ENCODE measurements at places on chromosomes 7 and 10.

GRCh38 chr7:10950494-10950893, 23.2 kb upstream of the PHF14 start:
- no peak for DNase-seq
- no peaks in the 10 kb centered on the region for H3K36me3 ChIP-seq
- no peak overlapping the region for H3K4me3 ChIP-seq
- H3K4me1 ChIP-seq = no peaks in the 10 kb centered on the region

DNA sequence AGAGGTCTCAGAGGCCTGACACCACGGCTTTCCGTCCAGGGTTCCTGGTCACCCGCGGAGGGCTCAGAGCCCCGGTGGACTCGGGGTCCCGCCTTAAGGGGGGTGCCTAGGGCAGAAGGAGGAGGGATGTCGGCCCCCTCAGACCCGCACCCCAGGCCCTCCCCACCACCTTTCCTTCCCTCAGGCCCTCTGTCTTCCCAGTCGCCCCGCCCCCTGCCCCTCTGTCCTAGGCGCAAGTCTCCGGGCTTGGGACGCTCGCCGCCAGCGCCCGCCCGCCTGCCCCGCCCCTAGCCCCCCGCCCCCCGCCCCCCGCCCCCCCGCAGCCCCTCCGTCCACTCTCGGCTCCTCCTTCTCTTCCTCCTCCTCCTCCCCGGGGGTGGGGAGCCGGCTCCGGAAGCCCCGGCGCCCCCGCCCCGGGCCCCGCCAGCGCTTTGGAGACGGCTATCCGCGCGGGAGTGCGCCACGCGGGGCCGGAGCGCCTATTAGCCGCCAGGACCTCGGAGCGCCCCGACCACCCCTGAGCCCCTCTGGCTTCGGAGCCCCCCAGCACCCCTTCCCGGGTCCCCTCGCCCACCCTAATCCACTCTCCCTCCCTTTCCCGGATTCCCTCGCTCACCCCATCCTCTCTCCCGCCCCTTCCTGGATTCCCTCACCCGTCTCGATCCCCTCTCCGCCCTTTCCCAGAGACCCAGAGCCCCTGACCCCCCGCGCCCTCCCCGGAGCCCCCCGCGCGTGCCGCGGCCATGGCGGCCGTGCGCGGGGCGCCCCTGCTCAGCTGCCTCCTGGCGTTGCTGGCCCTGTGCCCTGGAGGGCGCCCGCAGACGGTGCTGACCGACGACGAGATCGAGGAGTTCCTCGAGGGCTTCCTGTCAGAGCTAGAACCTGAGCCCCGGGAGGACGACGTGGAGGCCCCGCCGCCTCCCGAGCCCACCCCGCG, at the start of gene AEBP1:
AEBP1 (plus strand) TSS at position 423 of the 937 bp plus-strand sequence; CDS start at position 744, 321 bp downstream.
- no peaks in the 10 kb centered on the region for H3K36me3 ChIP-seq
- no peaks in the 10 kb centered on the region for H3K4me1 ChIP-seq
- H3K4me3 ChIP-seq = peak within 1 kb of the TSS; percentile 80
- H3K27me3 ChIP-seq = no peaks in the 10 kb centered on the region

DNA sequence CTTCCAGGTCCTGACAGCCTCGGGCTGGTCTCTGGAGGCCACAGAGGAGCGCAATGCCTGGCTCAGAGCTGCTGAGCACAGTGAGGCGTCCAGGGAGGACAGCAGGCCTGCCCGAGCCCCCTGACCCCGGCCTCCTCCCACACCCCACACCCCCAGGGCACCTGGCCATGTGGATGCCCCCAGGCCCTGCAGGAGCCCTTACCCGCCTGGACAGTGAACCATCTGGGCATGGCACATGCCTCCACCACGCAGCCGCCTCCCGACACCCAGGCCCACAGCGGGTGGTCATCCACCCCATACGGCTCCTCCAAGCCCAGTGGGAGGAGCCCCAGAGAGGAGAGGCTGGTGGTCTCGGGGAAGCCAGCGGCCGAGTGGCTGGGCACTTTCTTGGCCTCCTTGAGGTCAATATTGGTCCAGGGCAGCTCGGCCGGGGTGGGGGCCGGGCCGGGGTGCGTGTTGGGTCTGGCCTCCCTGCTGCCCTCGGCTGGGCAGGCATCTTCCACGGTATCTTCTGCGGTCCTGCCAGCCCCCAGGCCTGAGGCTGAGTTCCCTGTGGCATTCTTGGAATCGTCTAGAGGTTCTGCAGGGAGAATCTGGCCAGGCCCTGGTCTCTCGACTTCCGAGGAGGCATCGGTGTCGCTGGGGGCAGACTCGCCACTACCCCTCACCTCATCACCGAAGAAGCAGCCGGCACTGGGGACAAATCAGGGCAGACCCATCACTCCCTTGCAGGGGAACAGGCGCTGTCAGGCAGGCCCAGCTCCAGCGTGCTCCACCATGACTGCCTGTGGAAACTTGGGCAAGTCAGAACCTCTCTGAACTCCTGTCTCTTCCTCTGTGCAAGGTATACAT, 18.6 kb downstream of the TECPR1 start:
- H3K27me3 ChIP-seq = no peaks in the 10 kb centered on the region
- no peak for DNase-seq
- H3K4me1 ChIP-seq = no peaks in the 10 kb centered on the region
- no peaks in the 10 kb centered on the region for H3K36me3 ChIP-seq
- no peak overlapping the region for H3K4me3 ChIP-seq

- DNase-seq = no peak
- no peak overlapping the region for H3K4me3 ChIP-seq
- no peaks in the 10 kb centered on the region for H3K27me3 ChIP-seq
- H3K36me3 ChIP-seq = peaks cover 6% of the 10 kb centered on the region
These were observed 53.3 kb downstream of the AKAP9 start for GRCh38 chr7:91993976-91994375.

- no peaks in the 10 kb centered on the region for H3K4me1 ChIP-seq
- no peak overlapping the region for H3K4me3 ChIP-seq
- H3K27ac ChIP-seq = no peak overlapping the region
- no peaks in the 10 kb centered on the region for H3K36me3 ChIP-seq
- H3K27me3 ChIP-seq = no peaks in the 10 kb centered on the region
These were observed 9.1 kb downstream of the TRPV6 start for GRCh38 chr7:142876236-142876960.

DNA sequence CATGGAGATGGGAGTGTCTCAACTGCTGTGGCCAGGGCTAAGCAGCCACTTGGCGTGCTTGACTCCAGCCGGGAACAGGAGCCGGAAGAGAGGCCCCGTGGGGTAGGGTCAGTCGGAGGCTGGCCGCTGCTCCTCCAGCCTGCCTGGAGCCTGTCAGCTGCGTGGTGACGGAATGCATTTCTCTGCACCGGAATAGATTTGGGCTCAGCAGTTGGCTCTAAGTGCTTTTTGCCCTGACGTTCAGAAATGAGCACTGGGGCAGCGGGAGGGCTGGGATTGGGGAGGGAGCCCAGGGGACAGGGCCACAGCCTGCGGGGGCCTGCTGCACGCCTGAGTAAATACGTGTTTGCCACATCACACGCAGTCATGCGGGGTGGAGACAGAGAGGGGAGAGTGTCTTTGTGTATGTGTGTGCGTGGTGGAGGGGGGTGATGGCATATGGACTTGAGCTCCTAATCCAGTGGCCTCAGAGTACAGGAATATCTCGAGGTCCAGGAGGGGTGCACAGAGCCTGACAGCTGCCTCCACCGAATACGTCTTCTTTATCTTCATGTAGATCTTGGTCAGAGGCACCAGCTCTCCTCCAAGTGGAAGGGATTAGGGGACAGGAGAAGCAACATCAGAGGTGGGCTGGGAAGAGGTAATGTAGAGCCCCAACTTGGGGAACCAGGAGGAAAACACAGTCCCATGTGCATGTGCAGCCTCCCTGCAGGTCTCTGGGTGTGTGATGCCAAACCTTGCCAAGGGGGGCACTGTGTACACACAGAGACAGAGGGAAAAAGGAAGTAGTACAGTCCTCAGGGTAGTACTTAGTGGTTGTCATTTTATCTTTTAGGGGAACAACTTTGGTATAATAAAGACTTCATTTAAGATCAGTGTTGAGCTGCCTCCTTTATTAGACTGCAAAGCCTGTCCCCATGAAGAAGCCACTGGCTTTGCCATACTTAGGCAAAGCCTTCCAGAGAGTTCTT, 151.4 kb downstream of the CDH23 start:
- no peaks in the 10 kb centered on the region for H3K4me1 ChIP-seq
- no peaks in the 10 kb centered on the region for H3K27me3 ChIP-seq
- H3K36me3 ChIP-seq = no peaks in the 10 kb centered on the region
- peak overlapping the region; percentile 35 for H3K27ac ChIP-seq
- H3K4me3 ChIP-seq = no peak overlapping the region

GRCh38 chr7:77467408-77467807, 51.3 kb upstream of the GSAP start:
- no peak overlapping the region for H3K27ac ChIP-seq
- no peaks in the 10 kb centered on the region for H3K27me3 ChIP-seq
- no peaks in the 10 kb centered on the region for H3K36me3 ChIP-seq
- no peak overlapping the region for H3K4me3 ChIP-seq

DNA sequence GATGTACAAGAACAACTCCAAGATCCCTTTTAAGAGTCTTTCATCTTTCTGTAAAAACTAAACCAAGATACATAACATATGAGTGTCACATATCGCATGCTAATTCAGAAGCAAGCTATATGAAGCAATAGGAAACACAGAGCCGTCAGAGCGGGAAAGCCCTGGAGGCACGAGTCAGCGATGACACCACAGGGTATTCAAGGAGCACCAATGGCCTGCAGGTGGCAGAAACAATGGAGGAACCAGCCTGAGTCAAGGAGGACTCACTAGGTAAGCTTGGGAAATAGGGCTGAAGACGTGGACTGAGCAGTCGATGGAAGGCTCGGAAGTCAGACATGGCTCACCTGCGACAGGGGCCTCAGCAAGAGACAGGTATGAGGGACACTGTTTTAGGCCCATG, 214.4 kb downstream of the FAM107B start:
- no peaks in the 10 kb centered on the region for H3K4me1 ChIP-seq
- H3K27ac ChIP-seq = no peak overlapping the region
- no peak for DNase-seq
- H3K27me3 ChIP-seq = no peaks in the 10 kb centered on the region

- H3K27ac ChIP-seq = no peak overlapping the region
- H3K27me3 ChIP-seq = no peaks in the 10 kb centered on the region
- DNase-seq = no peak
These were observed 116.4 kb upstream of the ASAH2 start for GRCh38 chr10:50367732-50368131.

- no peaks in the 10 kb centered on the region for H3K4me1 ChIP-seq
- no peak for DNase-seq
- no peaks in the 10 kb centered on the region for H3K27me3 ChIP-seq
- peaks cover 26% of the 10 kb centered on the region for H3K36me3 ChIP-seq
These were observed 129.3 kb downstream of the MYOF start for GRCh38 chr10:93352638-93353383.

DNA sequence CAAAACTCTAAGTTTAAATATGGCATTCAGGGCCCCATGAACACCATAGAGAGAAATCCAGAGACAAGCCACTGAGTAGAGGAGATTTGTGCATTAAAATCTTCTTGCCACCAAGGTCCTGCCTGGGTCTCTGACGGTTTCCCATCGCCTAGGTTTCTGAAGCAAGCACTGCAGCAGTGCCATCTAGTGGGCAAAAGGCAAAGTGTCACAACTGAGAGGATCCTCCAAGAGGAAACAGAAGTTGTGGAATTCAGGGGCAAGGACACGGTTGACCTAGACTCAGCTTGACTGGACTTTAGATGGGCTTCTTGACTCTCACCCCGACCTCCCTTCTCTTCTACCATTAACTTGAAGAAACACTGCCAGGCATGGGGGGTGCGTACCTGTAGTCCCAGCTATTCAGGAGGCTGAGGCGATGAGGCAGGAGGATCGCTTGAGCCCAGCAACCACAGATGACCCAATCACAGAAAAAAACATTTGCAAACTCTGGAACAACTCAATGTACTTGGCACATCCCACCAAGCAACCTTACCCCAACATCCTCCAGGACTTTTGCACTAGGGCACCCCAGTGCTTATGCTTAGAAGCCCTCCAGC, 604.1 kb downstream of the GALNT17 start:
- peak; percentile 63 for DNase-seq
- H3K4me3 ChIP-seq = no peak overlapping the region

DNA sequence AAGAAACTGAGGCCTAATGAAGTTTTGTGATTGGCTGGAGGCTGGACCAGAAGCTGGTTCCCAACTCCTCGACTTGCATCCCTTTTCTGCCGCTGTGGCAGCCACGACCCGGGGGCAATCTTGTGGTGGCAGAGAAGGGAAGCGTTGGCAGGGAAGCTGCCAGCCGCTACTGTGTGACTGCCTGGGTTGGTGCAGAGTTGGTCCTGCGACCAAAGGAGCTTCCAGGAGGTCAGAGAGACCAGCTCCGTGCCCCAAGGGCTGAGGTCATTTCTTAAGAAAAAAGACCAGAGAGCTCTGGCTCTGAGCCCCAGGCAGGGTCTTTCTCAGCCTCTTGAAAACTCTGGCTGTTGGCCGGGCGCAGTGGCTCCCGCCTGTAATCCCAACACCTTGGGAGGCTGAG, 47.2 kb downstream of the PRF1 start:
- no peak overlapping the region for H3K27ac ChIP-seq
- no peaks in the 10 kb centered on the region for H3K36me3 ChIP-seq
- H3K4me1 ChIP-seq = no peaks in the 10 kb centered on the region
- no peak for DNase-seq
- no peak overlapping the region for H3K4me3 ChIP-seq
- H3K27me3 ChIP-seq = no peaks in the 10 kb centered on the region

GRCh38 chr7:130114374-130114773, 44.0 kb downstream of the KLHDC10 start:
- H3K4me3 ChIP-seq = no peak overlapping the region
- H3K27me3 ChIP-seq = no peaks in the 10 kb centered on the region
- H3K36me3 ChIP-seq = no peaks in the 10 kb centered on the region

DNA sequence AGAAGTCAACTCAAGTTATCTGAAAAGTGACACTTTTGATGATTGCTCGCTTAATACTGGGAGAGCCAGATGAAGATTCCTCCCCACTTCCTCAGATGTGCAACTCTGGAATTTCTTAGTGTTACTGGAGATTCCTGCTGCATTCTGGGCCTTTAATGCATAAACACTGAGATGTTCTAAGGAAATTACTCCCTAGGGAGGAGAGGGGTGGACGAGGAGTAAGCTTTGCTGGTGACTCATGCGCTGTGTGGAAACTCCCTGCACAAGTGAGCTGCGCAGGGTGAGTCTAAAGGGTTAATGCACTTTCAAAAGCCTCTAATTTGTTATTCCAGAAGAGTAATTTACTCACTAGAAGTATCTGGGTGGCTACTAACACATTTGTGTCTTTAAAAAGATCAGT, 46.3 kb downstream of the EGFR start:
- no peak overlapping the region for H3K4me3 ChIP-seq
- H3K36me3 ChIP-seq = no peaks in the 10 kb centered on the region
- H3K27me3 ChIP-seq = no peaks in the 10 kb centered on the region
- H3K27ac ChIP-seq = peak overlapping the region; percentile 67
- no peaks in the 10 kb centered on the region for H3K4me1 ChIP-seq
